ENCODE measurements at places on chromosomes 4 and X.
A peak's percentile ranks its signal among the peaks of the same experiment; 100 is the strongest.

DNA sequence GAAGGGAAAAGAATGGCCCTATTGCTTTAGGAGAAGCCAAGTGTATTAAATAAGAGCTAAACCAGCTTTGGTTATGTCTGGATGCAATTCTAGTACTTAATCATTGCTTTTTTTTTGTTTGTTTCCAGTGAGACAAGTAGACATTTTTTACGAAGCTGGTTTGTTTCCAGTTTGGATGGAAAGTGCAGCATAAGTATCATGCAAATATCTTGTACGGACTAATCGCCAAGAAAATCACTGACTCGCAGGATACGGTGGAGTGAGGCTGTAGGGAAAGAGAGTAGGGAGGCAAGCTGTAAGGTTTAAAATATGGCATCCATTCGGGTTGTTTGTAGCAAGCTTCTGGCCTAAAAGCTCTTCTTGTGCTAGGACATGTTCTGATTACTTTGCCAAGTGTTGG lies 64.8 kb downstream of the HPGD start:
- DNase-seq, result no peak

DNA sequence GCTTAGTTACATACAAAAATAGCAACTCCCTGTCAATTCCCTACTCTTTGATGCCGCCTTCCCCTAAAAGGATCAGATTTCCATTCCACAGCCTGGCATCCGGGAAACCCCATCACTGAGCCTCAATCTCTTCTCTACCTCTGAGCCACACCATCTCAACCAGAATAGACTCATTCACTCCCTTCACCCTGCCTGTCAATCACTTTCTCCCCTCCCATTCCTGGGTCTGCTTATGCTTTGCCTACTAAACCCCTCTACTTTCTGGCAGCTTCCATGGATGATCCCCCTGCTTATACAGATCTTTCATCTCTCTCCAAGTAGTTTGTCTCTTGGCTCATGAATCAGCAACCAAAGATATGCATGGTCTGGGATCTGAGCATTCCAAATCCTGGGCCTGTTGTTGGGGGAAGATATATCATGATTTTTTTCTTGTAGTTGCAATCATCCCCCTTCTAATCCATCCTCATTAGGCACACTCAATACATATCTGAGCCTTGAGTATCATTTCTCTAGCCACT lies 2.6 kb downstream of the AMER1 start:
- DNase-seq, result no peak

GRCh38 chrX:148416931-148417330 lies 83.5 kb upstream of the AFF2 start:
- DNase-seq, result no peak

- no peak for DNase-seq
Observed at GRCh38 chr4:158285429-158286216, 75.3 kb downstream of the TMEM144 start.

GRCh38 chr4:109703664-109704361 lies 568 bp upstream of the CASP6 start:
- no peak for DNase-seq

- DNase-seq, result no peak
Observed at GRCh38 chr4:88985088-88985773, 71.8 kb downstream of the FAM13A start.

DNA sequence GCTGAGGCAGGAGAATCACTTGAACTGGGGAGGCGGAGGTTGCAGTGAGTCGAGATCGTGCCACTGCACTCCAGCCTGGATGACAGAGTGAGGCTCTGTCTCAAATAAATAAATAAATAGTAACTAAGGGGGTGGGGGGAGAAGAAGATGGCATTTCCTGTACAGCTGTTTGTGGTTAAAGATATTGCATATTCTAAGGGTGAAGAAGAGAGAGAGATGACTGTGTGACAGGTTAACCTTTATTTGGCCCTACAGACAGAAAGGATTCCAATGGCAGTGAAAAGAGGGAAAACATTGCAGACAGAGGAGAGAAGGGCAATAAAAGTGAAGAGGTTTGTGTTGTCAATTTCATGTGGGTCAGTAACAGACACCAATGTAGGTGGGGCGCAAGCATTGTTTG lies 9.4 kb downstream of the TASL start:
- no peak for DNase-seq

DNA sequence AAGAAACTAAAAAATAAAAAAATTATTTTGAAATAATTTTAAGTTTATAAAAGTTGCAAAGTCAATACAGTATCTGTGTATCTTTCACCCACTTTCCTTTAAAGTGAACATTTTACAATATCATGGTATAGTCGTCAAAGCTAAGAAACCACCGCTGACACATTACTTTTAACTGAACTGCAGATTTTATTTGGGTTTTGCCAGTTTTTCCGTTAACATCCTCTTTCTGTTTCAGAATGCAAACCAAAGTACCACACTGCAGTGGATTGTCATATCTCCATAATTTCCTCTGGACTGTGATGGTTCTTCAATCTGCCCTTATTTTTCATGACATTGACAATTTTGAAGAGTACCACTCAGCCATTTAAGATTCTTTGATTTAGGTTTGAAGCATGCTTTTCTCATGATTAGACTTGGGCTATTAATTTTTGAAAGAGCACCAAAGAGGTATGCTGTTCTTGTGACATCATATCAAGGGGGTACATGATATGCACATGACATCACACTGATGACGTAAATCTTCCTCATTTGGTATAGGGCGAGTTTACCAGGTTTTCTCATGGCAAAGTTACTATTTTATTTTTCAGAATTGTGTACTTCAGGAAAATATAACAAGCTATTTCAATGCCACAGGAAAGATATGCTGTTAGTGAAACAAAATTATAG lies 3.6 kb upstream of the CXCL1 start:
- DNase-seq, result no peak

DNA sequence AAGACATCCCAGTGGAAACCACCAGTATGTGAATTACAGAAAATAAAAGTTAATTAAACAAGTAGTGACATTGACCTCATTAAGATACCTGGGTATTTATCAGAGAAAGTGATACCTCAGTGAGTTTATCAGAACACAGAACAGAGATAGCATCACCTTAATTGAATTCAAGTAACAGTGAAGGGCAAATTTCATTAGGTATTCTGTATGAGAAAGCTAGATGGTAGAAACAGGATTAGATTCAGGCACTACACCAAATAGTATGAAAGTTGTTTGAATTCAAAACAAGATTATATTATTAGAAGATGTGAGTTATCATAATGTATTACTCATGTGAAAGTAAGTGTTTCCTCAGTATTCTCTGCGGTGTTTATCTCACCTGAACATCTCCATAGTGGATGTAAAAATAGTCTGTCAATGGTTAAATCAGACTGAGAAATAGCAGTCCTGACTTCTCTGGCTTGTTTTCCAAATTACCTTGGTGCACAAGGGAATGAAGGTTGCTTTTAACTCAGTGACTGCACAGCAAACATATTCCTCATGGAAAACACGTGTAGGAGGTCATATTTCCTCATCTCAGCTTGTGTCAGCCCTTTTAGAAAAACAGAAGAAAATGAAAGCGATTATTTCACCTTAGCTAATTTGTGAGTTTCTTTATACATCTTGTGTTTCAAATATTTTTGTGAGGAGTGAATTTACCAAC lies 79.9 kb upstream of the PCDH18 start:
- no peak for DNase-seq

DNA sequence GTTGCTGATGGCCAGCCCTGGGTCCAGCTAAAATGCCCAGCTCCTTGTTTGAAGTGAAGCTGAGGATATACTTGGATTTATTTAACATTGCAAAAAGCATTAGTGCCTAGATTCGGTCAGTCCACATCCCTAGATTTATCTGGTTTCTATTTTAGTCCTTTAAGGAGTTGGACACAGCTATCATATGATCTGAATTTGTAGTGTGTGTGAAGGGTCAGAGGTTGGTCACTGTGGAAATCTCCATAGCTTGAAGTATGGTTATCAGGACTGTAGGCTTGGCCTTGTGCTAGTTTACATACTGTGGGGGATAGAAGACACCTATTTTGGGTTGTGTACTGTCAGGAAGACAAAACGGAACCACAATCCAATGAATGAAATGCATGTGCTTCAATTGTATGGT lies 28.8 kb downstream of the NLGN3 start:
- DNase-seq, result no peak

- DNase-seq, result no peak
Observed at GRCh38 chr4:112225157-112225556, 6.4 kb upstream of the AP1AR start.

- no peak for DNase-seq
Observed at GRCh38 chr4:10677796-10678497, 6.6 kb downstream of the CLNK start.

DNA sequence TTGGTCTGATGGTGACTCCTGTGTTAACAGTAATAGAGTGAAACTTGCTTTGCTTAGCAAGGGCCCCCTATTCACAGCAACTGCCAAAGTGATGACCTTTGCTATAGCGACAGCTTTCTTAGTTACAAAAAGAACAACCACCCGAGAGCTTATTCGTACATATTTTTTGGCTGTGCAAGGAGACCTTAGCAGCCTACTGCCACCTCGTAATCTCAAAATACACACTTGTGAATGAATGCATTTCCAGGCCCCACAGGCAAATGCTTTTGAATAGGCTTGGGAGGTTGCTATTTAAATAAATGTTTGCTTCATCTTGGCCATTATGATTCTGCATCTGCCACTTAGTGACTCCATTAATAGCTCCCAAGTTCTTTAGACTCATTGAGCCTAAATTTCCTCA lies 47.4 kb downstream of the CCDC149 start:
- no peak for DNase-seq

DNA sequence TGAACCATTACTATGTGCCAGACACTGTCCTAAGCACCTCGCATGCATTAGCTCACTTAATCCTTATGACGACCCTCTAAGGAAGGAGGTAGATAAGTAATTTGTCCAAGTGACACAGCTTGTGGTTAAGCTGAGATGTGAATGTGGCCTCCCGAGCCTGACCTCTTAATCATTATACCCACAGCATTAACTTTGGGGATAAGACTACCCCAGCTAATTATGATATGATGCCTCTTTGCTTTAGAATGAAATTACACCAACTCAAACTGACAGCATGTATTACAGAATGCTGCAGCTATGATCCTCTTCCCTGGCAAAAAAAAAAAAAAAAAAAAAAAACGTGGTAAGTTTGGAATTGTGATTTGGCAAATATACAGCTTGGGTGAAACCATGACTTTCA lies 53.5 kb downstream of the APBB2 start:
- no peak for DNase-seq

DNA sequence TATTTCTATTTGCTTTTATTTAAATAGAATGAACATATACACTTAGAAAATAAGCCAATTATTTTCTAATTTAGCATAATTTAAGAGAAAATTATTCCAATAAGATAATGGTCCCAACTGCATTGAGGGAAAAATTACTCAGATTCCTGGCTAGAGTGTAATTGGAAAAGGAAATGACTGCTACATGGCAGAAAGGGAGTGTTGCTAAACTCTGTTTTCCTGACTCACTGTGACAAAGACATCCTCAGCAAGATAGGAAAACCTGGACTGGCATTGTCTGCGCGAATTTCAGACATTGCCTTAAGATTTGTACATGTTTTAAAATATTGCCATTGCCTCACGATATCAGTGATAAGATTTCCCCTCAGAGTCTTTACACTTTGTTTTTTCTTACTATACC lies 8.2 kb downstream of the TNIP3 start:
- DNase-seq, result no peak

DNA sequence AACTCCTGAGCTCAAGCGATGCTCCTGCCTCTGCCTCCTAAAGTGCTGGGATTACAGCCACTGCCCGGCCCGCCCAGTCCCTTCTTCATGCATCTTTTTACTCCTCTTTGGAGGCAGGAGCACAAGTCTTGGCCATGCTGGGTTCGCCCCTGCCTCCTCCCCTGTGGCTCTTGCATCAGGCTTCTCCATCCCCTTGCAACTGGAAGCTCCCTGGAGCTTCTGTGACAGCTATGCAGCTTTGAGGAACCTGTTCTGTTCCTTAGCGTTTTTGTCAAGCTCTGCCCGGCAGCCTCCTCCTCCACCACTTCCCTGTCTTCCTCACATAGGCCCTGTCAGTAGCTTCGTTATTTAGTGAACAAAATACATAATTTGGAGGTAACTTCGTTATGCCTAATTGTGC lies 73.9 kb downstream of the PSAPL1 start:
- no peak for DNase-seq

GRCh38 chrX:23694606-23695005 lies 27.3 kb downstream of the PRDX4 start:
- DNase-seq, result peak; percentile 55

DNA sequence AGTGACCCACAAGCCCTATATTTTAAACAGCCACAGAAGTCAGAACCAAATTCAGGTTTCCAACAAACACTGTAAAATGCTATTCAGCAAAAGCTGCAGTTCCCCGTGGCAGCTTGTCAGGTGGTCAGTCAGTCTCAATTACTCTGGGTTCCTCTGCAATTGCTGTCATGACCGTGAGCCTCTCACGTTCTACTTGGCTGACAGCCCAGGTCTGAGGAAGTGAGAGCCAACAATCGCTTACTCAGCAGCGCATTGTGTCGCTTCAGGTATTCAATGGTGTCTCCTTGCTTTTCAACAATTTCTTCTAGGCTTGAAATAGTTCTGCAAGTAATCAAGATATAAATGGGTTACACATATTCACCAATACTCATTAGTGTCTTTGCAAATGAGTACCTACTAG lies 25.8 kb downstream of the TRIM75 start:
- no peak for DNase-seq

- no peak for DNase-seq
Observed at GRCh38 chr4:36426741-36427140, 145.3 kb downstream of the DTHD1 start.

GRCh38 chr4:101864660-101865059 lies 74.1 kb downstream of the BANK1 start:
- no peak for DNase-seq

DNA sequence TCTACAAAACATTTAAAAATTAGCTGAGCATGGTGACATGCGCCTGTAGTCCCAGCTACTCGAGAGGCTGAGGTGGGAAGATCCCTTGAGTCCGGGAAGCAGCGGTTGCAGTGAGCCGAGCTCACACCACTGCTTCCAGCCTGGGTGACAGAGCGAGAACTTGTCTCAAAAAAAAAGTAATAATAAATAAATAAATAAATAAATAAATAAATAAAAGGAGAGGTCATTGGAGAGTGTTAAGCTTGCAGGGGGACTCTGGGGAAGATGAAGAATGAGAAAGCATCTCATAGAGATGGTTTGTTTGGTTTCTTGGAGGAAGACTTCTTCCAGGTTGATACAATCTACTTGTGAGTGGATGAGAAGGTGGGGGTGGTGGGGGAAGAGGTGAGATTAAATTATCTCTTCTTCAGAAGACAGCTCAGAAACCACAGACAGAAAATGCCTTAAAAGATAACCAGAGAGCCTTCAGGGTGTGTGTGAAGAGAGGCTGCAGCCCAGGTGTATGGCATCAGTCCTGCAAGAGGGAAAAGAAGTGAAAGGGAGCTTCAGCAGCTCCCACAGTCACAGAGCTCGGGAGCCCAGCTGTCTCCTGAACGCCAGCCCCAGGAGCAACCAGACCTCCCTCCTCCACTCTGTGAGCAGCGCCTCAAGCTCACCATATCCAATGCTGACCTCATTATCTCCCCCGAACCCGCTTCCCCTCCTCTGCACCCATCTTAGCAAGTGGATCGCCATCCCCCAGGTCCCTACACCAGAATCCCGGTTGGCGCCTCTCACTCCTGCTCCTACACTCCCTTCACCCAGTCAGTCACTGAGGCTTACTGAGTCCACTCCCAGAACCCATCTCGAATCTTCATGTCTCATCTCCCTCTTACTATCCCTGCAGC lies 48.2 kb downstream of the RBM47 start:
- no peak for DNase-seq

GRCh38 chrX:46770000-46770816 lies 11.3 kb upstream of the SLC9A7 start:
- DNase-seq, result no peak
